ENCODE measurements at places on chromosomes 1 and 21. TPM values are rescaled to one million over a fixed set of nuclear protein-coding genes. Genes with fewer than 3 reads are reported as not detected.

GBP6 gene
- not detected for total RNA-seq

DTL gene
- total RNA-seq = 1.8 TPM

ZDHHC18 gene
- total RNA-seq = 5.6 TPM

CNKSR1 gene
- total RNA-seq = 0.30 TPM

CFAP298 gene
- 25.4 TPM for total RNA-seq

CCDC17 gene
- total RNA-seq = 0.78 TPM

TEX38 gene
- total RNA-seq = not detected

MFSD2A gene
- total RNA-seq = 13.4 TPM

CA6 gene
- not detected for total RNA-seq

RHBDL2 gene
- total RNA-seq = 3.8 TPM

FAM72C gene
- 0.42 TPM for total RNA-seq

DMAP1 gene
- total RNA-seq = 18.1 TPM

TENT5C gene
- 3.6 TPM for total RNA-seq

PLA2G2C gene
- not detected for total RNA-seq

OVAAL gene
- not detected for total RNA-seq

RBM11 gene
- total RNA-seq = not detected

F3 gene
- 94.4 TPM for total RNA-seq

NR5A2 gene
- total RNA-seq = under 0.01 TPM

OR2L13 gene
- not detected for total RNA-seq

MCOLN3 gene
- total RNA-seq = not detected

All from smooth muscle cell of the umbilical artery (primary cell).